ENCODE measurements at places on chromosomes 7 and 10.

DNA sequence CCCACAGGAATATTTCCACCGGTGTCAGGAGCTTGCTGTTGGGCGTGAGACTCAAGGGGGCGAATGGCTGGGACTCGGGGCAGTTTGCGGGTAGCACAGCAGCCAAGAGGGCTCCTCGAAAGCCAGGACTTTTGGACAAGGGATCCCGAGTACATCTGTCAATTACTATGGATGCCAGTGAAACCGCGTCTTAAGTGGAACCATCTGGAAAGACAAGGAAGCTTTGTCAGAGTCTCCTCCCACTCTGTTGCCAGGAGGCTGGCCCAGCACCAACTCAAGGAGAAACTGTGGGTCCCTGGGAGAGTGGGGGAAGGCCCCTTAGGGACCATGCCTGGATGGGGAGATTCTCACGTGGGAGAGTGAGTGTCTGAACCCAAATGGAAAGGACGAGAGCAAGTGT lies 57.1 kb downstream of the C10orf143 start:
- DNase-seq = no peak

DNA sequence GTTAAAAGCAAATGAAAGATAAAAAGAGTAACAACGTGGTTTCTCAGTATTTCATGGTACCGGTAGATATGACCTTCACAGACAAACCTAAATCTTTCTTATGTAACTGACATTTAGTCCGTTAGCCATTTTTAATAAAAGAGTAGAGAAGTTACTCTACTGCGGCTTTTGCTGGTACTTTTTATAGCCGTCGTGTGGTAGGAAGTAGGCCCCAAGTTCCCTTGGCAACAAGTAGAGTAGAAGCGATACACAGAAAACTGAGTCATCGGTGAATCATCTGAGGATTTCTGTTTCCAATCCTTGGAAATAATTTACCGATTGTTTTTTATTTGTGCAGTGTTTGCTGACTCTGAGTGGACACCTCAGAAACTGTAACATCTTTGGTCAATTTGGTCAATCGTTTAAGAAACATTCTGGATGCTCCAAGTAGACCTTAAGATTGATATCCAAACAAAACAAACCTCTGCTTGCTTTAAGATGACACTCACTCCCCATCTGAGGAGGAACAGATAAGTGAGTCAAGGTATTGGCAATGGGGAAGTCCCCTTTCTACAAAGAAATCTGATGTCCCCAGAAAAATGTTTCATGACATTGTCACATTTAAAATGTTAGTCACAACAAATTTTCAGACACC lies 63.9 kb upstream of the AHR start:
- DNase-seq = no peak

DNA sequence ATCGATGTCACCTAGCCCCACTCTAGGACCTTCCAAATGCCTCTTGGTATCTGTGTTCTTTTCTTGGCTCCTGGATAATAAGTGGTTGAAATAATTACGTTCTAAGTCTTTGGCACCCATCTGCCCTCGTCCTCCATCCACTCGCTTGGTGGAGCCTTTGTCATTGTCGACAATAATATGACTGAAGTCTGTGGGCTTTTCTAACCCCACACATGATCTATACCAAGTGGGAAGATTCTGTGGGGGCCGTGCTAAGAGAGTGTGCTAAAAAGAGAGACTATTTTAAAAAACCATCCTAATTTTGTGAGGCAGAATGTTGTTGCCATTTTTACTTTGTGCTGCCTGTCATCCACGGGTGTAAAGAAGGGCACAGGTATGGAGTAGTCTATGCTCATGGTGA lies 113.1 kb downstream of the GALNT17 start:
- no peak for DNase-seq

DNA sequence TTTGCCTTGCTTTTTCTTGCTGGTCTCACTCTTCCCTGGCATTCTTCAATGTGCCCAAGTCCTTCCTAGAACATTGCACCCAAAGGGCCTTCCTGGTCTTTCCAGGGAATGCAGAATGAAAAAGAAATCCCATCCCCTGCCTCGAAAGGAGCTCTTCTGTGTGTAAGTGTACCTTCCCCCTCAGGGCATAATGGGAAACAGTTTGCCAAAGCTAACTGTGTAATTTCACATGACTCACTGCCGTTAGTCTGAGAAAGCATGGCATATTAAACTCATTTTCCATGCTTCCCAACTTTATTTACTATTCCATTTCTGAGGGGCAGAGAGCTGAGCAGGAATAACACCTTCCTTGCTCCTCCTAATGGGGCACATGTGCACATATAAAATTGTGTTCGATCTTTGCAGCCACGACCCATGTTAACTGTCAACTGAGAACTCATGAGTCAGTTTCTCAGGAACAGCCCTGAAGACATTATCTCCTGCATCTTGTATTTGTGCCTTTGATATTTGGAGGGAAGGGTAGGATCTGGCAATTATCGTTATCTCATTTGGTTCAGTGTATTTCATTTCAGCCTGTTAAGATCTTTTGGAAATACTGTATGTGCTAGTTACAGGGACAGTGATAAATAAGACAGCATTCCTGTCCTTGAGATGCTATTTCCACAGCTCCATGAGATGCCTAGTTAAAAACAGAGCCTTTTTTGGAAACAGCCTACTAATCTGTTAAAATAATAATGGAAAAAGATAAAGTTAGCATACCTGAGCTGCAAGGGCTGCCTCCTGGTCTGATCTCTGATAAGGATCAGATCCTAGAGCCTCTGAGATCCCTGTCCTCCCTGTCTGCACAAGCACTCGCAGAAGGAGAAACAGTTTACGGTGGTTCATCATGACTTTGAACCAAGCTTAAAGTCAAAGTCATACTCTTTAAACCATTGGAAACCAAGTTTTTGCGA lies 42.3 kb downstream of the IKZF1 start:
- no peak for DNase-seq

- DNase-seq = no peak
Observed at GRCh38 chr10:5776881-5777197, 36.4 kb downstream of the GDI2 start.

DNA sequence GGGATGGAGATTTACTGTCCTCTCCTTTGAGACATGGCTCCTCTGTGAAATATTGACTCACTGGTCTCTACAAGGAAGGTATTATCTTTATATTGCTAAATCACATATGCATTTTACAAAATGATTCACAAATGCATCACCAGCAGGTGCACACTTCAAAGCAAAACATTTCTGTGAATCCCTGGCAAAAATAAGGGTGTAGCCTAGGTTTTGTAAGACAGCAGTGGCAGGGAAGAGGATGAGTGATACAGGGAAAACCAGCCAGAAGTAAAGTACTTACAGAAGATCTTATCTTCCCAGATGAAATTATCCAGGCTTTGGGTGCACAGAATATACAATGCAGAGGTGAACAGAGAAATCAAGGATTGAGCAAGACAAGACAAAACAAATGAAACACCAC lies 1094.6 kb downstream of the GATA3 start:
- no peak for DNase-seq

DNA sequence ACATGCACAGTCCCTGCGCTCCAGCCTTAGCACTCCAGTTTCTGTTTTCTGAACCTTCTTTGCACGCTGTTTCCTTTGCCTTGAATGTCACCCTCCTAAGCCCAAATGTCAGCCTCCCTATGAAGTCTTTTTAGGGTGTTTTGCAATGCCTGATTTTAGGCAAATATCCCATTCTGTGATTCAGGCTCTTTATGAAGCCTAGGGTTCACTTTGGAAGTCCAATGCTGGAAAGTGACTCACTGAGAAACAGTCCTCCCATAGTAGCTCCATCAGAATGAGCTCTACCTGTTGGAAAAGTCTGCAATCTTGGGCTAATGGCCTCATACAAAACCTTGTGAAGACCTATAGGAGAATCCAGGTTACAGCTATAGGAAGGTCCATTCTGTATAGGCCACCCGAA lies 5.3 kb downstream of the LAMB4 start:
- no peak for DNase-seq

- DNase-seq = no peak
Observed at GRCh38 chr10:116849248-116850057, at the start of gene ENO4. Gene ENO4 (plus strand): TSS chr10:116849499. CDS start chr10:116849567, 68 bp downstream.

DNA sequence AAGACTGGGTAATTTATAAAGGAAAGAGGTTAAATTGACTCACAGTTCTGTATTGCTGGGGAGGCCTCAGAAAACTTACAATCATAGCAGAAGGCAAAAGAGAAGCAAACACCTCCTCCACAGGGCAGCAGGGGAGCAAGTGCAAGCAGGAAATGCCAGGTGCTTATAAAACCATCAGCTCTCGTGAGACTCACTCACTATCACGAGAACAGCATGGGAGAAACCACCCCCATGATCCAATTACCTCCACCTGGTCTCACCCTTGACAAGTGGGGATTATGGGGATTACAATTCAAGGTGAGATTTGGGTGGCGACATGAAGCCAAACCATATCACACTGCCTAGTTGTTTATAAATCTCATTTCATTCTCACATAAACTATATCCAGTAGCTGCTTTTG lies 28.0 kb upstream of the CPN1 start:
- no peak for DNase-seq

GRCh38 chr7:2154121-2154520 lies 78.6 kb downstream of the MAD1L1 start:
- DNase-seq = no peak

- DNase-seq = no peak
Observed at GRCh38 chr7:64884085-64884912, 18.8 kb upstream of the ZNF273 start.

- no peak for DNase-seq
Observed at GRCh38 chr10:64379898-64380297, 858.7 kb downstream of the REEP3 start.

GRCh38 chr10:115209133-115209532 lies 116.0 kb downstream of the ATRNL1 start:
- no peak for DNase-seq

- no peak for DNase-seq
Observed at GRCh38 chr7:20301311-20301939, 29.3 kb upstream of the ITGB8 start.

GRCh38 chr10:17652585-17652984 lies 8.6 kb downstream of the STAM start:
- no peak for DNase-seq

DNA sequence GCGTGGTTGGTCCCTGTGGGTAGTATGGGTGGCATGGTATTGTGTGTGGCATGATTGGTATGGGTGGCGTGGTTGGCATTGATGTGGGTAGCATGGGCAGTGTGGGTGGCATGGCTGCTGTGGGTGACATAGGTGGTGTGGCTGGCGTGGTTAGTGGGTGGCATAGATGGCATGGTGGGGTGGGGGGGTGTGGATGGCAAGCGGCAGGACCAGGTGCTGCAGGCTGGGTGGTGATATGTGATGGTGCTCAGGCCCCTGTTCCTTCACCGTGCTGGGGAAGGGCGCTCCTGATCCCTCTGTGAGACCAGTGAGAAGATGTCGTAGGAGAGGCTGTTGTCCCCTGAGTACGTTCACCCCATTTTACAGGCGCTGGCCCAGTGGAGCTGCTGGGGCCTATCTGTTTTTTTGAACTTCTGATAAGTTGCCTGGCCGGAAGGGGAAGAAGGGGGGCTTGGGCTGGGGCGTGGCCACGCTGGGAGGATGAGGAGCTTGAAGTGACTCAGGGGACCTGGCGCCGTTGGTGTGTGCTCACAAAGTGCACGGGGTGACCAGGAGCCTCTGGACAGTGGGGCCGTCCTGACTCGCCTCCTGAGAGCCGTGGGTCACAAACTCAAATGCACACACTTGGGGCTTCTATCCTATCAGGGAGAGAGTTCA lies 17.5 kb downstream of the INPP5A start:
- DNase-seq = no peak

- no peak for DNase-seq
Observed at GRCh38 chr7:69244701-69245100, 353.6 kb upstream of the AUTS2 start.

DNA sequence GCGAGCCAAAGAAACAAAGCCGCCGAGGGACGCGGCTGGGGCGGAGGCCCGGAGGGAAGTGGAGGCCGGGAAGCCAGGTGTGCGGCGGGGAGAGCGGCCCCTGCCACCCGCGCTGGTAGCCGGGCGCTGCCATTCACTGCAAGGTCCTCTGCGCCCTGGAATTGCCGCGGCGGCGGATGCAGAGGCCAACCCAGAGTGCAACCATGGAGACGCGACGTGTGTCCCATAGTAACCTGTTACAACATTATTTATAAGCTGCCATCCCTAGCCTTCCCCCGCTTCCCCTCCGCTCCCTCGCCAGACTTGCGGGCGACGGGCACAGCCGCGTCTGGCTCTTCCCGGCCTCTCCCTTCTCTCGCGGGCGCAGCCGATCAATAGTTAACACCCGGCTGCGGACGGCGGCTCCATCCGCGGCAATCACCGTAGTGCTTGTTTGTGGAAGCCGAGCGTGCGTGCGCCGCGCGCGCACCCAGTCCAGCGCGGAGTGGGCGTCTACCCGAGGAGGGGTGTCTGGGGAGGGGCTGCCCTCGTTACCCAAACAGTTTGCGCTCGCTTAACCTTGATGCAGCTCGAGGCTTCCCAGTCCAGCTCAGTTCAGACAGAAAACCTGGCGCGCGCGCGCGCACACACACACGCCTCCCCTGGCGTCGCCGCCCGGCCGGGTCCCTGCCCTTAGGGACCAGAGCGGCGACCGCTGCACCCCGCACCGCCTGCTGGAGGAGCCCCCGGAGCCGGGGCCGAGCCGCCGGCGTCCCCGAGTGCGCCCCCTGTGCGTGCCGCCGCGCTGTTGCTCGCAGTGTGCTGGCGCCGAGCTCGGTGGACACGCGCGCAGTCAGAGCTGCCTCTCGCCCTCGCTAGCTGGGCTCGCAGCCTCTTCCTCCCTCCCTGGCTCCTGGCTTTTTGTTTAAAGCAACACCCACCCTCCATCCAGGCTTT lies 165.4 kb upstream of the DPP6 start:
- DNase-seq = no peak

GRCh38 chr10:129971381-129972144 lies 7.5 kb upstream of the EBF3 start:
- DNase-seq = no peak

- no peak for DNase-seq
Observed at GRCh38 chr10:119782981-119783664, 57.3 kb downstream of the INPP5F start.

- no peak for DNase-seq
Observed at GRCh38 chr10:128047991-128048818, 78.0 kb downstream of the MKI67 start.

DNA sequence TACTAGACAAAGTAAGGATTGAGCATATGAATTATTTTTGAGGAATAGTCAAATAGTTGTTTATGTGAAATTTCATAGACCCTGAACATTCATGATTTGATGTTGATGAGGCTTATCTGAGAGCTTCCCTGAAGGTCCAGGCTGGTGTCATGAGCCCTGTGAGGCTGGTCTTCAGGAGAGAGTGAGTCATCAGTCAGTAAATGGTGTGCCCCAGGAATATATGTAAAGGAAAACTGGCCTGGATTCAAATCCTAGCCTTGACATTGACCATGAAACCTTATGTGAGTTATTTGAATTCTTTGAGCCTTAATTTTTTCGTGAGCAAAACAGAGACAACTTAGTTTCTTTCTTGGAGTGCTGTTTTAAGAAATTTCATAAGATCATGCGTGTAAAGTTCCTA lies 6.2 kb downstream of the TMEM236 start:
- DNase-seq = no peak

GRCh38 chr10:86763404-86763803 lies 7.0 kb downstream of the BMPR1A start:
- DNase-seq = no peak
